NCI-H1436 treated with DMSO at 0.1 percent for 48 hours (cell line): ENCODE measurements at places on chromosomes 5 and 9.
A peak's percentile ranks its signal among the peaks of the same experiment; 100 is the strongest.

DNA sequence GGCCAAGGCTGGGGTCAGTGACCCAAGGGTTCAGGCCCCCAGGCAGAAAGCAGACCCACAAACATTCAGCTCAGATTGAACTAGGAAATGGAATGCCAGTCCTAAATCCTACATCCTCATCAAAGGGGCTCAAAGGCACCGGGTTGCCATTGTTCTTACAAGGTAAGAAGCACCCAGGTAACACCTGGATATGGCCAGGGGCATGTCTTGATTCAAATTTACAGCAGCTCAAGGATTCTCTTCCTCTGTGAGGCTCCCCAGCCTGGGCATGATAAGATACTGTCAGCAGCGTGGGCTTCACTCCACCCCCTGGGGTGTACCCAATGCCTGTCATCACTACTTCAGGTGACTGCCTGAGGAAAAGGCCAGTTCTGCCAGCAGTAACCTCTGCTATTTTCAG is 92.1 kb upstream of the FSTL4 start:
- no peak for DNase-seq

- DNase-seq: no peak
Observed at GRCh38 chr5:59725392-59725767, 168.1 kb downstream of the PDE4D start.

- no peak for DNase-seq
Observed at GRCh38 chr9:126591922-126592321, 21.8 kb upstream of the LMX1B start.

DNA sequence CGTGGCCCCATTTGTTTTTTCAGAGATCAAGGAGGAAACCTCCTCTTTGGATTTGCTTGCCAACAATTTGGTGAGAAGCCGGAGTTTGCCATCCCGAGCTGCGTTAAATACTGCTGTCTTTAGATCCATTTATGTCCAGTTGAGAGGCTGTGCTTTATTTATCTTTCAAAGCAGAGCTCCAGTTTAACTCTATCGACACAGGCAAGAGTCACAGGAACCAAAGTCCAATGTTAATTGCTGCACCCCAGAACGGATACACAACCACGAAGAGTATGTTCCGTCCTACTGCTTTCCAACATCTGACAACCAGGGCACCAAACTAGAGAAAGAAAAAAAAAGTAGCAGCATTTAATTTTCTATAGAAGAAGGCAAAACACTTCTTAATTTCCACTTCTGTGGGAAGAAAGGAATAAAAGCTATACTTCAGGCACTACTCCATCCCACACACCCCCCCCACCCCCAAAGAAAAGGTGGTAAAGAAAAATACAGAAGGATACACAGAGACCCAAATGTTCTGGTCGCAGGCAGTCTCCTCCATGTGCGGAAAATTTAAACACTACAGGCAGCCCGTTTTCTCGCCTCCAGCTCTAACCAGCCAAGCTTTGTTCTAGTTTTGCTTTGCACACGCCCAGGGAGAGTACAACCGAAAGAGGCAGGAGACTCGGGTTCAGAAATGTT is 1.1 kb downstream of the FEM1C start:
- DNase-seq: no peak

- no peak for DNase-seq
Observed at GRCh38 chr5:146098047-146098446, 7.3 kb downstream of the PLAC8L1 start.

GRCh38 chr9:69894720-69895119 is 74.1 kb downstream of the CFAP95 start:
- DNase-seq: no peak

DNA sequence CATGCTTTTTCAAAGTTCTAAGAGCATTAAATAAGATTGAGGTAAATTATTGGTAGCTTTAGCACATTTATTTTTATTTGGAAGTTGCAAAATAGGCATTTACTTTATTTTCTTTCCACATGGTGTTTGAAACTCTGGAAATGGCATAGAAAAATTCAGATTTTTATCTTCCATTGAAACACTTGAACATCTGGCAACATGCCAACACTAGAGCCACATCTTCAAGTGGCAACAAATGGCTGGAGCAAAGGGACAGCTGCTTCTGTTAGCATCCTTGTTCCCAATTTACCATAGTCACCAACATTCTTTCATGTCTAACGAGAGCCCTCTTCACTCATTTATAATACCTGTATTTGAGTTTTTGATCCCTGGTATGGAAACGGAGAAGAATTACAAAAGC is 539.9 kb downstream of the ZNF608 start:
- DNase-seq: no peak

GRCh38 chr5:93280518-93280917 is 300.5 kb downstream of the NR2F1-AS1 start:
- peak; percentile 30 for DNase-seq

DNA sequence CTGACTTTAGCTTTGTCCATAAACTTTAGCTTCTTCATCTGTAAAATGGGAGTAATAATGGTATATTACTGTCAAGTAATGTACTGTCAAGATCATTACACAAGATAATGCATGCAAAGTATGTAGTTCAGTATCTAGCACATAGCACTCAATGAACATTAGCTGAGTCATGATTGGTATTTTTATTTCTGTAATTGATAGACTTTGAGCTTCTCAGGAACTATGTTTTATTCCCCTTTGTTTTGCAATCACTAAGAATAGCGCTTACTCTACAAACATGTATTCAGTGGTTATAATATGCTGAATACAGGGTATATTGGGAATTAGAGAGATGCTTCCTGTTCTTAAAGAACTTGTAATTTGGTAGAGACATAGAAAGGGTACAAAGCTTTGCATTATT is 142.3 kb upstream of the KLF9 start:
- DNase-seq: no peak

DNA sequence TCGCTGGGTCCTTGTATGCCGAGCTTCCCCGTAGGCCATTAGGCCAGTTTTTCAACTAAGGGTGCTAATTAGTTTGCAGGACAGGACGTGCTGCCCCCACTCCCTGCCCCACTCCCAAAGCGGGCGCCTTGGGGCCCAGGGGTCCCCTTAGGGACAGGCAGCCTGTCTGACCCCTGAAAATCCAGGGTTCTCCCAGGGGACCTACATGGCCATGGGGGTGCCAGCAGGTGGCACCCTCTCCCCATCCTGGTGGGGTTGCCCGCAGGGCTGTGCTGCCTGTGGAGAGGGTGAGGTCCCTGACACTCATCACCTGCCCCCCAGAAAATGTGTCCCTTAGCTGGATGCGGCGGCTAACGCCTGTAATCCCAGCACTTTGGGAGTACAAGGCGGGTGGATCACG is 8.5 kb upstream of the CCDC187 start:
- no peak for DNase-seq

DNA sequence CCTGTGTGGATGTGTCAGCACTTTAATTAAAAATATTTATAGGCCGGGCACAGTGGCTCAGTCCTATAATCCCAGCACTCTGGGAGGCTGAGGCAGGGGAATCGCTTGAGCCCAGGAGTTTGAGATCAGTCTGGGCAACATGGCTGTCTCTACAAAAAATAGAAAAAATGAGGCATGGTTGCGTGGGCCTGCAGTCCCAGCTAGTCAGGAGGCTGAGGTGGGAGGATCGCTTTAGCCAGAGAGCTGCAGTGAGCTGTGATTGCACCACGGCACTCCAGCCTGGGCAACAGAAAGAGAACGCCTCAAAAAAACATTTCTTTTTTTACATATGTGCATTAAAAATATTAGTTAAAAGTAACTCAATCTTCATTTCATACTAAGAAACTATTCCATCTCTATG is 6.2 kb downstream of the TBC1D9B start:
- no peak for DNase-seq

DNA sequence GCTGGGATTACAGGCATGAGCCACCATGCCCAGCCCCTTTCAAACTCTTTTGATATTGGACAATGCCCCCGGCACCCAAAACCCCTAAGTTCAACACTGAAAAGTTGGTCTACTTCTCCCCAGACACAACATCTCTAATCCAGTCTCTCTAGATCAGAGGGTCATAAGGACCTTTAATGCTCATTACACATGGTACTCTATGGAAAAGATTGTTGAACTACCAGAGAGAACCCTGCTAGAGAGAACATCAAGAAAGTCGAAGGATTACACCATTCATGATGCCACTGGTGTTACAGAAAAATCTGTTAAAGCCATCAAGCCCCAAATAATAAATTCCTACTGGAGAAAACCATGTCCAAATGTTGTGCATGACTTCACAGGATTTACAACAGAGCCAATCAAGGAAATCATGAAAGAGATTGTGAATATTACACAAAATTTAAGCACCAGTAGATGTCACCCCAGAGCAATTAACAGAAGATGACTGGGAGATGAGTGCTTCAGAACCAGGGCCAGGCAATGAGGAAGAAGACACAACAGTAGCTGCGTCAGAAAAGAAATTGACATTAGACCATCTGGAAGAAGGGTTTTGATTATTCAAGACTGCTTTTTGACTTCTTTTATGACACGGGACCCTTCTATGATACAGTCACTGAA is 28.3 kb upstream of the NIPAL4 start:
- DNase-seq: no peak

DNA sequence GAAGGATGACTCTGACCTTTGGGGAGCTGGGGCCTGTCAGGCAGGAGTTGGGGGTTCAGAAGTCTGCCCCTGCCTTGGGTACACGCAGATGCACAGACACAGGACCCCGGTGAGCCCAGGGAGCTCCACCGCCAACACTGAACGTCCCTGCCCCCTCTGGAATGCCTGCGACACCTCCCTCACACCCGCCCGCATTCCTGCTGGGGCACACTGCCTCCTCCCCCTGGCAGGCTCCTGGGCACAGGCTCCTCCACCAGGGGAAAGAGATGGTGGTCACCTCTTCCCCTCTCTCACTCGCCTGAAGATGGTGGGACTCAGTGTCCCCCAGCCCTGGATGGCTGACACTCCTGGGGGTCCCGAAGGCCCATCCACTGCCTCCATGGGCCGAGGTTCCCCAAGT is 12.0 kb downstream of the CRB2 start:
- no peak for DNase-seq

- DNase-seq: no peak
Observed at GRCh38 chr9:101480386-101480785, 44.8 kb upstream of the ALDOB start.

DNA sequence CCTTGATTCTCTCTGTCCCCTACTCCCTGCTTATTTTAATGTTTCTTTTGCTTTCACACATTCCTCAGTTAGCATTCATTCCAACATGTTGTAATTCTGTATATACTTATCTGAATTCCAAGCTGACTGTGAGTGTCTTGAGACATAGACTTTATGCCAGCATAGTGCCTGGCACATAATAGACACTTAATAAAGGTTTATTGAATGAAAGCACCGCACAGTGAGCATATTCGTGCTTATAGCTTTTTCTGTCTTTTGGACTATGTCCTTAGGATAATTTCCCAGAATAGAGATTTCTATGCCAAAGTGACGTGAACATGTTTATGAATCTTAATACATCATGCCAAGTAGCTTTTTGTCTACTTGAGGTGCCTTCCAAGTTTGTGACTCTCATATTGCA is 174.6 kb downstream of the CD180 start:
- no peak for DNase-seq

GRCh38 chr5:58239731-58240130 is 220.2 kb downstream of the PLK2 start:
- DNase-seq: no peak

DNA sequence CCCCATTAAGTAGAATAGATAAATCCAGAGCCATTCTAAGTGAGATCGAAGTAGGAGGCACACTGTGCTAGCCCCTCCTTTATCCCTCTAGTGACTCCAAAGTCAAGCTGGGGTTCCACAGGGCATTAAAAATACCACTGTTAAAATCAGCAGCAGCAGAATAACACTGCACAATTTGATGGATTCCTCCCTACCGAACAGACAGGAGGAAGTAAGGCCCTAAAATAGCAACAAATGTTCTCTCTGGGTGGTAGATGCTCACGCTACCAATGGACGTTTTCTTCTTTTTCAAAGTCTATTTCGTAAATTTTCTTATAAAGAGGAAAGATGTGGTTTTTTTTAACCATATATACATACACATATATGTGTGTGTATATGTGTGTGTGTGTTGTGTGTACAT is 54.4 kb downstream of the FBXW11 start:
- DNase-seq: no peak

DNA sequence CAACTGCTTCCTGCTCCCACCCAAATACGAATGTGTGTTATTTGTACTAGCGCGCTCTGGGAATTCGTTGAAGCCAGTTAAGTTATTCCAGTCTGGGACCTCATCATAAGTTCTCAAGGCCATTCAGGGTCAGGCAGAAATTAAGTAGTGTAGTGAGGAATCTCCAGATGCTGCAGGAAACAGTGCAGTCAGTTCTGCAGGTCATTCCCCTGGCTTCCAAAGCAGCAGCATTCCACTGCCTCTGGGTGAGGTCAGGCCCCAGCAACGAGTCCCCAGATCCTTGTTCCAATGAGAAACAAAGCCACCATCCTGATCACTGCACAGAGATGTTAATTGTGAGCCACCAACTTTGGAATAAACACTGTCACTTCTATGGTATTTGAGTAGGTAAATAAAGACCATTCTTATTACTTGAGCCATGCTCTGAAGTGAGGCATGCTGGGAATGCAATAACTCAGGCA is 33.1 kb downstream of the SVEP1 start:
- no peak for DNase-seq

- no peak for DNase-seq
Observed at GRCh38 chr5:166324372-166324771, 1967.1 kb upstream of the WWC1 start.

DNA sequence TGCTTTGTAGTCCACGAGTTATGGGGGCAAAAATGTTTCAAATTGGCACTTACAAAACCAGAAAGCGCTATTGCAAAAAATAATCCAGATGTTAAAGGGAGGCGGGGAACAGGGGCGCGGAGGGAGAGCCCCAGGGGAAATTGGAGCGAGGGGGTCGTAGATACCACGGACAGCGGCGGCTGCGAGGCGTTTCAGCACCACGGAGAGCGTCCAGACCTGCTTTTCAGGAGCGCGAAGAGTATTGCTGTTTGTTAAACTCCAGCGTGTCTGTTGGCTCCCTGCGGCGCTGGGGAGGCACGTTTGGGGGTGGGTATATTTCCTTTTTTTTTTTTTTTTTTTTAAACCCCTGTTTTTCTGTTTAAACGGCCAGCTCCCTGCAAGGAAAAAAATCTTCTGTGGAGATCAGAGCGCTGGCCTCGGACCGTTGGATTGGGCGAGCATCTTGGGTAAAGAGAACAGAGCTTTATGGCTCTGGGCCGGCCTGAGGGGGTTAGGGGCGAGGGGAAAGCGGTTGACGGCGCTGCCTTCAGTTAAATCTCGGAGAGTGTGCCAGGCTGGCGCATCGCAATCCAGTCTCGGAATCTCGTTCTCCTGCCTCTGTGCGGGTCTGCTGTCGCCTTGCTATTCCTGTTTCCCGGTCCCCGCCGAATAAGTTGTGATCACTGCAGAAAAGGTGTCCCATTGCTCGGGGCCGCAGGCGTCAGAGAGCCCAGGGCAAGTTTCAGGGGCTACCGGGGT is at the start of gene GLRA1:
Gene GLRA1 (minus strand): TSS at position 288 of the 738 bp plus-strand sequence. CDS start 302 bp downstream, outside the sequence.
- no peak for DNase-seq

DNA sequence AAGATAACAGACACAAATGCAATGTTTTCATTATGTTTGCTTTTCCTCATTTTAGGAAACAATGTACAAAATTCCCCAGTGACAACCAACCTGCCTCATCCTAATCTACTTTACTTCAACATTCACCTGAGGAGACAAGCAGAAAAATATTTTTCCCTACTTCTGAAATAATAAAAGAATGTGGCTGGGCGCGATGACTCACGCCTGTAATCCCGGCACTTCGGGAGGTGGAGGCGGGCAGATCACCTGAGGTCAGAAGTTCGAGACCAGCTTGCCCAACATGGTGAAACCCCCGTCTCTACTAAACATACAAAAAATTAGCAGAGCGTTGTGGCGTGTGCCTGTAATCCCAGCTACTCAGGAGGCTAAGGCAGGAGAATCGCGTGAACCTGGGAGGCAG is 36.9 kb downstream of the MYO10 start:
- no peak for DNase-seq
